Vagina (tissue), 2 donors: ENCODE measurements at places on chromosomes 4 and X.

DNA sequence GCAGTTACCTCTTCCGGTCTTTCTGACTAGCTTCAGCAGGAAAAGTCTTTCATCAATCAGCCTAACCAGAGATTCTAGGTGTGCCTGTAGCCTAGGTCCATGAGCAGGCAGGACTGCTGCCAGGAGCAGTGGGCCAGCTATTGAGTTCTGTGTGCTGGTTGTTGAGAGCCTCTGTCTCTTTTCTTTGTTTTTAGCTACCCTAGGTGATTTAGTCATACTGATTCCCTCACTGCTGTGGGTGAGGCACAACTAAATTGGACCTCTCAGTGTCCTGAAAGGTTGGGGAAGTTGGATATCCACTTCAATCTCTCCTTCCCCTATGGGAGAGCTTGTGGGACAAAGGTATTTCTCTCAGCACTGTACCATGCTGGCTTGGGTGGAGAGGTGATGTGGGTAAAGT is 354.9 kb downstream of the GPAT3 start:
- no peak for DNase-seq

DNA sequence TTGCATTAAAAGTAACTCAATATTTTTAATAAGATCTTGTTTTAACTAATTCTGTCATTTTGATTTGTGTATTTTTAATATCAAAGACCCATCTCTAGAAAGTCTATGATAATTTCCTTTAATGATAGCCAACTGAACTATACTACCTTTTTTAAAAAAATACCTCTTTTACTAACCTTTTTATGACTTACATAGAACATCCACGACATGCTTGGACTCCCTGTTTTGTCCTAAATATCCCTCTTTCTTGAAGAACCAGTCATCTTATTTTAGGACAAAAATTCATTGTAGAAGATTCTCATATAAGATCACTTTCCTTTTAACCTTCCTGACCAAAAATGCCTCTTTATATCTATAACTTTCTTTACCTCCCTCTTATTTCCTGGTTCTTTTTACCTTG is 76.8 kb upstream of the GC start:
- no peak for DNase-seq

DNA sequence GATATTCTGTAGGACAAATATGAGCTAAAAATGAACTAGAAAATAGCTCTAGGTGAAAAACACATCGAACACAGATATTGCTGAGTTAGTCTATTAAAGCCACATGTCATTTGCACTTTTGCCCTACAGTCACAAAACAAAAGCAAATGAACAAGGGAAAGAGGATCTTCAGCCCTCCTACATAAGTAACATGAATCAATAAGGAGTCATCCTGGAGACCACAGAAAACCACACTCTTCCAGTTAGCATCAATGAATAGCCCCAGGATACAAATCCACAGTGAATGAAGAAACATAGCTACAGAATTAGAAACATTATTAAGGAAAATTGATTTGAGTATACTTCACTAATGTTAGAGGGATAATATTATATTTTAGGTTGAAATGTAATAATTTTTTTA is 311.4 kb downstream of the MAPK10 start:
- no peak for DNase-seq

DNA sequence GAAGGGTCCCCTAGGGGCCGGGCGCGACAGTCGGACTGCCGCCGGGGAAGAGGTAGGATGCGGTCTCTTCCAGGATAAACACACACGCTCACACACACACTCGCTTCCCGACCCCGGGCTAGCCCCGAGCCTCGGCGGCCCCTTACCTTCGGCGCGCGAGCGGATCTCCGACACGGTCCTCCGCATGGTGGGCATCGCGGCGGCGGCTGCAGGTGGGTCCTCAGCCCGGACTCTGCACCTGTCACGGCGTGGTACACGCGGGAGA is 294 bp downstream of the ATP8A1 start:
- DNase-seq: no peak

DNA sequence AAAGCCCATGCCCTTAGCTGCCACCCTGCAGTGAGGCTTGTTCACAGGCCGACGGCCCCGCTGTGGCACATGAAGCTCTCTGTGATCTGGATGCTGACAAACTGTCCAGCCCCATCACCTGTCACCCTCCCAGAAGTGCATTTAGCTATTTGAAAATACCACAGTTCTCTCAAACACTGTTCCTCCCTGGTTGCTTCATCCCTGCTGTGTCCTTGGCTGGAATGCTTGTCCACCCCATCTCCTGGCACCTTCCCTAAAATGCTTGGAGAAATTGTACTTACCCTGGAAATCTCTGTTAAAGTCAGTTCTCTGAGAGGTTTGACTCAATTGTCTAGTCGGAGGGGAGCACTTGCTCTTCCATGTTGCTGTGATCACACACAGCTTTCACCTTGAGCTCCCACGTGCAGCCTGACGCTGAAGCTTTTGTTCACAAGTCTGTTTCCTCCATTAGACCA is 10.1 kb downstream of the SYNPO2 start:
- no peak for DNase-seq

- DNase-seq: no peak
Observed at GRCh38 chr4:76305971-76306881, at the start of gene STBD1. Gene STBD1 (plus strand): TSS chr4:76306733. CDS start chr4:76306770, 37 bp downstream.
